SJSA1 (cell line): ENCODE measurements at places on chromosomes 2 and 18. TPM values are rescaled to one million over a fixed set of nuclear protein-coding genes. Genes with fewer than 3 reads are reported as not detected.

Gene KCNS3
- total RNA-seq, result 4.9 and 35.6 TPM in 2 replicates

Gene POTEC
- not detected in 2 replicates for total RNA-seq

GRCh38 chr2:118372886-118373830 lies 284.9 kb downstream of the INSIG2 start:
- no peaks in the 10 kb centered on the region for H3K36me3 ChIP-seq
- no peaks in the 10 kb centered on the region for H3K4me1 ChIP-seq
- H3K27me3 ChIP-seq, result no peaks in the 10 kb centered on the region
- no peak overlapping the region for H3K27ac ChIP-seq
- no peak overlapping the region for H3K4me3 ChIP-seq
- no peak for DNase-seq

- H3K27ac ChIP-seq, result no peak overlapping the region
- H3K36me3 ChIP-seq, result no peaks in the 10 kb centered on the region
- no peak overlapping the region for H3K4me3 ChIP-seq
- DNase-seq, result no peak
Measured at GRCh38 chr2:129331638-129332037, 647.8 kb upstream of the RAB6C start.

Gene SLC5A7
- total RNA-seq, result not detected in 2 replicates

Gene SCN1A
- total RNA-seq, result not detected in 2 replicates

GRCh38 chr2:105877945-105878344 lies 133.2 kb downstream of the NCK2 start:
- H3K4me1 ChIP-seq, result peaks cover 16% of the 10 kb centered on the region
- no peaks in the 10 kb centered on the region for H3K27me3 ChIP-seq
- DNase-seq, result no peak
- H3K36me3 ChIP-seq, result peaks cover 4% of the 10 kb centered on the region; the same call in 1 of the 2 replicates

- peak overlapping the region; percentile 13; the same call in 1 of the 2 replicates for H3K4me3 ChIP-seq
- peaks cover 10% of the 10 kb centered on the region for H3K4me1 ChIP-seq
- no peak overlapping the region for H3K27ac ChIP-seq
- no peak for DNase-seq
- H3K27me3 ChIP-seq, result peaks cover 37% of the 10 kb centered on the region
Measured at GRCh38 chr18:69401226-69401971, 711 bp downstream of the DOK6 start.

GRCh38 chr2:129876541-129876940 lies 102.9 kb upstream of the RAB6C start:
- no peaks in the 10 kb centered on the region for H3K36me3 ChIP-seq
- no peaks in the 10 kb centered on the region for H3K4me1 ChIP-seq
